ENCODE measurements at places on chromosomes 1 and 21. TPM values are rescaled to one million over a fixed set of nuclear protein-coding genes. Genes with fewer than 3 reads are reported as not detected.

PTGER3 gene
- total RNA-seq: 0.11 TPM

DNA sequence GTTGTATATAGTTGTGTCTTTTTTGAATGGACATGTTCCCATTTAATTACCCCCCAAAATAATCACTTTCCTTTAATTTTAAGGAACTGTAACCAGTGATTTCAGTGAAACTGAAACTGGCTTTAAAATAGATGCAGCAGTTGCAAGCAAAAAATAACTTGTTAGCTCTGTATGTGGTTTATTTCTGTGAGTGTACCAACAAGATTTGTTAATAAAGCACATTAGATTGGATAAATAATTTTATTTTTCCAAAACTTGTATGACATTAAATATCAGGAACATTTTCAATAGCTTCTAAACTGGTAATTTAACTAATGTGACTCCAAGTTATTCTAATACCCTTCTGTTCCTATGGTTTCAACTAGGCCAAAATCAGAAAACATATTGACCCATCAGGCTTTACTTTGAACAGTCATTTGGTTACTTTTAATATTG, 184.3 kb upstream of the CACYBP start:
- peaks cover 9% of the 10 kb centered on the region for H3K4me1 ChIP-seq
- no peak overlapping the region for H3K4me3 ChIP-seq
- no peak for DNase-seq
- no peak overlapping the region for H3K27ac ChIP-seq
- H3K27me3 ChIP-seq: no peaks in the 10 kb centered on the region

LRIF1 gene
- total RNA-seq: 23.3 TPM

TIE1 gene
- total RNA-seq: not detected

NMNAT2 gene
- not detected for total RNA-seq

DNA sequence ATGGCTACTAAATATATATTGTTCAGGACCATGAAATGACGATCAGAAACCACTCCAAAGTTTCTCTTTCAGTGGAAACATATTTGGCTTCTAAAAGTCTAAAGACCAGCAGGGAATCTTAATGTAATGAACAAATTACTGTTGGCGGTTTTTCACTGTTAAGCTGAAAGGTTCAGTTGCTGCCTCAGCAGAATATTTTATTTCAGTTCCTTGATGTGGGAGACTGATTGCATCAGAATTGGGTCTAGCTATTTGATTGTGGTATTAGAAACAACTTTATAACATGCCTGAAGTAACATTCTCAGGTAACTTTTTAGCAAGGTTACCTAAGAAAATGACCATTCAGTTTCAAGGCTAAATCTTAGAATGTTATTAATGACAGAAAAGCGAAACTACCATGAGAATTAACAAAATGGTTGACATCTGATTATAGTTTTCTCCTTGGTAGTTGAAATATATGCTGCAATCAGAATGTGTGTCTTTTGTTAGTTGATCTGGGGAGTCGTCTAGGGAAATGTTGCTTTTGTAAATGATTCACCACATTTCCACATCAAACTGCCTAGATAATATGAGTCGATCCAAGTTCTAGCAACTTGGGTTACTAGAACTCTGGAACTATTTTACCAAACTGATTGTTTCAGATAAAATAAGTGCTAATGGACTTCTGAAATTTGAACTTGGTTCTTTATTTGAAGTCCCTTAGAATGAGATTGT, 200.4 kb downstream of the HMCN1 start:
- H3K27me3 ChIP-seq: peaks cover 8% of the 10 kb centered on the region
- no peaks in the 10 kb centered on the region for H3K36me3 ChIP-seq

GRCh38 chr1:64540265-64540791, 70.4 kb downstream of the CACHD1 start:
- H3K36me3 ChIP-seq: no peaks in the 10 kb centered on the region
- H3K27ac ChIP-seq: peak overlapping the region; percentile 95
- peak; percentile 23 for DNase-seq
- H3K27me3 ChIP-seq: no peaks in the 10 kb centered on the region
- H3K4me3 ChIP-seq: peak overlapping the region; percentile 75

- H3K27ac ChIP-seq: no peak overlapping the region
- peaks cover 21% of the 10 kb centered on the region for H3K4me1 ChIP-seq
- no peaks in the 10 kb centered on the region for H3K36me3 ChIP-seq
Observed at GRCh38 chr21:14553422-14553821, 7.3 kb upstream of the SAMSN1 start.

DNA sequence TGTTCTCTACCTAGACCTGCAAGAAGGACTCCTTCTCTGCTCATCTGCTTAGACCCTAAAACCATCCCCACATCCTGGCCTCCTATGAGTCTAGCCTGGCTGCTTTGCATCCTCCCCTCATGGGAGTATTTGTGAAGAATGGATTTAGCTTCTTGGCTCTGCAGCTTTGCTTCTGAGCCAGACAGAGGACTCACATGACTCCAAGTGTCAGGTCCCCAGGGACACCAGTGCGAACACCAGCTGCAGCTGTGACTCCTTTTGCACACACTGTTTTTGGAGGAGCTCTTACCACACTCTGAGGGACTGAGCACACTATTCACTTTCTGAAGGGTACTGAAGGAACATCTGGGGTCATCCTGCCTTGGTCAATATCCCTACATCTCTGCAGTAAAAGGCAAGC, 131.8 kb upstream of the SGIP1 start:
- no peak overlapping the region for H3K27ac ChIP-seq
- H3K27me3 ChIP-seq: peaks cover 3% of the 10 kb centered on the region
- no peaks in the 10 kb centered on the region for H3K36me3 ChIP-seq
- peaks cover 2% of the 10 kb centered on the region for H3K4me1 ChIP-seq
- H3K4me3 ChIP-seq: no peak overlapping the region

GRCh38 chr1:22485431-22485830, 33.8 kb downstream of the ZBTB40 start:
- no peak overlapping the region for H3K4me3 ChIP-seq
- no peak overlapping the region for H3K27ac ChIP-seq
- no peaks in the 10 kb centered on the region for H3K27me3 ChIP-seq
- peaks cover 31% of the 10 kb centered on the region for H3K36me3 ChIP-seq

FMO2 gene
- not detected for total RNA-seq

SLC25A34 gene
- 2.6 TPM for total RNA-seq

OR2L13 gene
- total RNA-seq: not detected

DNA sequence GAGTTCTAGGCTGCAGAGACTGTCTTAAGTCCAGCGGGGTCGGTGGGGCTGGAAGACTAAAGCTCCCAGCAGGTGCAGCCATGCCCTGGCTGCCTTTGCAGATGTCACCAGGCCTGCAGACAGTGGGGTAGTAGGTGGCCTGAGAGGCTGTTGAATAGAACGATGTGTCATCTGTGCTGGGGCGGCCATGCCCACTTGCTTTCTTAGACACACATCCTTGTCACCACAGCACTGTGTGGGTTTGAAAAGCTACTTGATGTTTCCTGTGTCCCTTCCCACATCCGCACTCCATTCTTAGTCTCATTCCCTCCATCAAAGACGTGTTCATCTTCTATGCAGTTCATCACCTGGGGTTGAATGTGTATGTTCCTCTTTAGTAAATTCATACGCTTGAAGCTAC, 184.5 kb upstream of the TMEM51 start:
- H3K4me1 ChIP-seq: peaks cover 8% of the 10 kb centered on the region
- H3K27ac ChIP-seq: peak overlapping the region; percentile 57
- peaks cover 7% of the 10 kb centered on the region for H3K27me3 ChIP-seq

OR2T29 gene
- total RNA-seq: not detected

- H3K27ac ChIP-seq: peak within 1 kb of the TSS; percentile 96
- DNase-seq: peak; percentile 79
- peak within 1 kb of the TSS; percentile 96 for H3K4me3 ChIP-seq
Observed at GRCh38 chr1:117367046-117368025, at the start of gene MAN1A2. Gene MAN1A2 (plus strand): TSS chr1:117367449. CDS start chr1:117368184, 735 bp downstream.

RRP15 gene
- 20.4 TPM for total RNA-seq

RASSF5 gene
- 229 TPM for total RNA-seq

DNA sequence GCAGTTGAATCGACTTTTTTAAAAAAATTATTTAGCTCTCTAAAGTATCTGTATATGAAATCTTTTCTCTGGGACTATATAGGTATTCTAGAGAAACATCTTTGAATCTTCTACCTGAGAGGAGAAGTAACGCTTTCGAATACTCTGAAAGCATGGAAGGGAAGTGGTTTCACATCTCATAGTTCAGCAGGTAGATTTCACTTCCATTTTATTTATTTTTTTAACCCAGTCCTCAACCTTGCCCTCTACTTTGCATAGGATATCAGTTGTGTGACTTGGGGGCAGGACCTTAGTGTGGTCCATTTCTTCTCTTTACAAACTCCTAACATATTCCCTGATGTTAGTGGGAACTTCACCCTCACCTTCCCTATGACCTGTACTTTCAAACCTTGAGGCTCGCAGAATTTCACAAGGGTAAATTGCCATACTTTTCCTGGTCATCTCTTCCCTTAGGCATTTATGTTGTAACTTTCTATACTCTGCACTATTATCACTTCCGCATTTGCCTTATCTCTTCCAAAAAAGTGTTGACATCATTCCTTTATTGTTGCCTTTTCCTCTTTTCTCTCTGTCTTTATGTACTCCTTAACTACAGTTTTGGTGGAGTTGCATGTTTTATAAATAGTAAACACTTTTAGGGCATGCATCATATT, 1208.5 kb upstream of the ADGRL4 start:
- H3K4me3 ChIP-seq: no peak overlapping the region
- no peak for DNase-seq
- H3K27me3 ChIP-seq: no peaks in the 10 kb centered on the region
- H3K36me3 ChIP-seq: no peaks in the 10 kb centered on the region
- H3K4me1 ChIP-seq: no peaks in the 10 kb centered on the region

DNA sequence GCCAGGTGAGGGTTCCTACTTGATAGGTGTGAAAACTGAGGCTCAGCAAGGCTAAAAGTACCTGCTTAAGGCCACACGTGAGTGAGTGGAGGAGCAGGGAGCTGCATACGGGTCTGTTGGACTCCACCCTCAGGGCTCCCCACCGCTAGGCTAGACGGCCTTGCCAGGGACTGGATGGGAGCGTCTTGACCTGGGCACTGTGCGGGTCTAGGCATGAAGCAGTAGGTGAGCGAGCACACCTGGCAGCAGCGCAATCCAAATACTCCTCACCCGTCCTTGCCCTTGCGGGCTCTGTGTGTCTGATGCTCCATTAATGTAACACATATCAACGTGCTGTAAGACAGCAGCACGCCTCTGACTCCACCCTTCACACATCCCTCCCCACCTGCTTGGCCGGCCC, 94.0 kb downstream of the LACTBL1 start:
- no peak overlapping the region for H3K4me3 ChIP-seq
- no peaks in the 10 kb centered on the region for H3K36me3 ChIP-seq
